ENCODE measurements at places on chromosomes 12 and 14. TPM values are rescaled to one million over a fixed set of nuclear protein-coding genes. Genes with fewer than 3 reads are reported as not detected.

The NKX2-8 gene
- polyA plus RNA-seq, result not detected

The NOVA1 gene
- polyA plus RNA-seq, result 32.6 TPM

The EPYC gene
- polyA plus RNA-seq, result not detected

The VDR gene
- polyA plus RNA-seq, result 3.5 TPM

The SPTB gene
- 11.1 TPM for polyA plus RNA-seq

The CAPZA3 gene
- polyA plus RNA-seq, result not detected

The ARHGDIB gene
- polyA plus RNA-seq, result 56.1 TPM

The TMEM119 gene
- 26.1 TPM for polyA plus RNA-seq

GRCh38 chr12:92356425-92356824 is 210.8 kb upstream of the BTG1 start:
- DNase-seq, result no peak

- DNase-seq, result no peak
These were observed 309.4 kb upstream of the DIO3 start for GRCh38 chr14:101251812-101252442.

DNA sequence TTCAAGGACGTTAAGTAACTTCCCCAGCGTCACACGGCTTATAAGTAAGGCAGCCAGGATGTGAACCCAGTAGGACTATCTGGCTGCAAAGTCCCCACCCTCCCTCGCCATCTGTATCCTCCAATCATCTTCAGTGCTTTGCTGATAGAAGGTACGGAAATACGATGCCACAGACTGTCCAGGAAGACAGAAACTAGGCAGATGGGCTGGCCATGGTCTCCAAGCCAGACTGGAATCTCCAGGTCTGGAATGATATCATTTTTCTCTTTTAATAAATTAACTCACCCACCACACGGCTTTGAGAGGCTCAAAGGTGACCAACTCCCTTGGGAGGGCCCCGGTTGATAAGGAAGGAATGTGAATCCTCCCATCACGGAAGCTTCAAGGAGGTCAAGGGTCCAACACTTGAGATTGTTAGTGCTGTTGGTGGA is 16.3 kb upstream of the BDKRB1 start:
- DNase-seq, result no peak

GRCh38 chr12:31324845-31325523 is 966 bp downstream of the SINHCAF start:
- no peak for DNase-seq

DNA sequence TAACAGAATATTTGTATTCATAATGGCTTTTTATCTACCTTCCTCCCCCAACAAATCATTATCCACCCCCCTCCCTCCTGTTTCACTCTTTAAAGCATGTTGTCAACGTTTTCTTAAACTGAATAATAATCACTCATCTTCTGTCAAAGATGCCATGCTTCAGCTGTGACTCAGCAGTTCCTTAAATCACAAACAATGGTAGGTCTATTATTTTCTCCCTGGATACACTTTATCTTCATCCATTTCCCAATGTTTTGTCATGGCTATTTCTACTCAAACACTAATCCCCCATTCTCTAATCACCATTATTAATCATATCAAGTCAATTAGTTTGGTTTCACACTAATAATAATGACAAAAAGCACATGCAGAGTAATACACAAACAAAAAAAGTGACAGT is 6.5 kb downstream of the CLEC12B start:
- no peak for DNase-seq

- DNase-seq, result no peak
These were observed 36.1 kb upstream of the CCDC88C start for GRCh38 chr14:91453744-91454143.

- no peak for DNase-seq
These were observed 92.9 kb upstream of the MAX start for GRCh38 chr14:65195042-65195719.

- no peak for DNase-seq
These were observed 105.1 kb upstream of the DCN start for GRCh38 chr12:91287753-91288152.

DNA sequence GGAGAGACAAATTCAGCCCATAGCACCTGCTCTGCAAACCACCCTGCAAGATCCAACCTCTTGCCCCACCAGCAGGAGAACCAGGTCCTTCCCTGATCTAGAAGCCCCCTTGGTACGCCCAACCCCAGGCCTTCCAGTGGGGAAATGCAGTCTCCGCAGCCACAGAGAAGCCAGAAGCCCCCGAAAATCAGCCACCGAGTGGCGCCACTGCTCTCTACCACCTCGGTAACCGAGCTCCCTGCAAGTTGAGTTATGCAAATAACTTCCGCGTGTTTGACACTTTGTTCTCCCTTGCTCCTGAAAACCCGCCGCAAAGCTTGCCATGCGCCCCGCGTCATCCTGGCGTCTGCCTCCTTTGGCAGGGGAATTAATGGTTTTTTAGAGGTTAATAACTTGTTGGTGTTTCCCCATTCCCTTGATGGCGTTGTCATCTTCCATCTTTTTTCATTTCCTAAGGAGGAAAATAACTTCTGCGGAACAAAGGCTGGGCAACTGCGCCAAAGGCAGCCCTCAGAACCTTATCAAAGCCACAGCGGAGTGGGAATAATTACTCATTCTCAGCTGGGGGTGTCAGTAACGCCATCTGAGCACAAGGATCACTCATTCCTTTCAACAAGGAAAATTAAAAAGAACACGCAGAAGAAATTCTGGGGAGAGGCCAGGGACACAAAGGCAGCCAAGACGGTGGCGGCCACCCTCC is 60.4 kb downstream of the FZD10 start:
- no peak for DNase-seq

DNA sequence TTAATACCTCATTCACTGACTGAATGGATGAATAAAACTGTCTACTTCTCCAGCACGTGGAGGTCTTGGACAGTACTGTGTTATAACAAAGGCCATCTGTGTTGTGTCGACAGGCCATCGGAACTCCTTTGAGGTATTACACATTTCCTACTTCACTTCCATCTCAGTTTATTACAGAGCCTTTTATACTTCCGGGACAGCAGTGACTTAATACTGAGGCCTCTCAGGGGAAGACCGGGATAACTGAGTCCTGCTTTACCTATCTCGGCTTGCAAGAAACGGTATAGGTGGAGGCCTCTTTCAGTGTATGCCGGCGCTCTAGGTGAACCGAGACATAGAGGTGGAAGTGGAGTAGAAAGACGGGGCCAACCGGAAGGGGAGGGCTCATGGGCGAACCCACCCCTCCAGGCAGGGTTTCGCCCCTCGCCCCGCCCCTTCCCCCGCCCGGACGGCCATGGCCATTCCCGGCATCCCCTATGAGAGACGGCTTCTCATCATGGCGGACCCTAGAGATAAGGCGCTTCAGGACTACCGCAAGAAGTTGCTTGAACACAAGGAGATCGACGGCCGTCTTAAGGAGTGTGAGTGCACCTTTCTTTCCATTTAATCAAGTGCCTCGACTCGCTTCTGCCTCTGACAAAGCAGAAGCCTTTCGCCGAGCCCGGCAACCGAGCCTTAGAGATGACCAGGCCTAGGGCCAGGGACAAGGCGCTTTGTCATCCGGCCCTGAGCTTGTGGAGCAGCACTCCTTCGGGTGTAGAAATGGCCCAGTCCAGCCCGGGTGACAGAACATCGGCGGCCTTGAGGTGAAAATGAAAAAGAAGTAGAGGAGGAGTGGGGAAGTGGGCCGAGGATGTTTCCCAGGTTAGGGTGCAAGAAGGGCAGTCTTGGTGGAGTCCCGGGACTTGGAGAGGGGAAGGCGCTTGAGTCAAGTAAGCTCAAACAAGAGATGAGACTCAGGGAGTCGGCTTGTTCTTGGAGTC is at the start of gene PSMC6:
Gene PSMC6, plus strand, starts transcription at position 477 of the 983 bp plus-strand sequence. Its CDS starts 20 bp downstream, at position 497.
- DNase-seq, result peak; percentile 87

DNA sequence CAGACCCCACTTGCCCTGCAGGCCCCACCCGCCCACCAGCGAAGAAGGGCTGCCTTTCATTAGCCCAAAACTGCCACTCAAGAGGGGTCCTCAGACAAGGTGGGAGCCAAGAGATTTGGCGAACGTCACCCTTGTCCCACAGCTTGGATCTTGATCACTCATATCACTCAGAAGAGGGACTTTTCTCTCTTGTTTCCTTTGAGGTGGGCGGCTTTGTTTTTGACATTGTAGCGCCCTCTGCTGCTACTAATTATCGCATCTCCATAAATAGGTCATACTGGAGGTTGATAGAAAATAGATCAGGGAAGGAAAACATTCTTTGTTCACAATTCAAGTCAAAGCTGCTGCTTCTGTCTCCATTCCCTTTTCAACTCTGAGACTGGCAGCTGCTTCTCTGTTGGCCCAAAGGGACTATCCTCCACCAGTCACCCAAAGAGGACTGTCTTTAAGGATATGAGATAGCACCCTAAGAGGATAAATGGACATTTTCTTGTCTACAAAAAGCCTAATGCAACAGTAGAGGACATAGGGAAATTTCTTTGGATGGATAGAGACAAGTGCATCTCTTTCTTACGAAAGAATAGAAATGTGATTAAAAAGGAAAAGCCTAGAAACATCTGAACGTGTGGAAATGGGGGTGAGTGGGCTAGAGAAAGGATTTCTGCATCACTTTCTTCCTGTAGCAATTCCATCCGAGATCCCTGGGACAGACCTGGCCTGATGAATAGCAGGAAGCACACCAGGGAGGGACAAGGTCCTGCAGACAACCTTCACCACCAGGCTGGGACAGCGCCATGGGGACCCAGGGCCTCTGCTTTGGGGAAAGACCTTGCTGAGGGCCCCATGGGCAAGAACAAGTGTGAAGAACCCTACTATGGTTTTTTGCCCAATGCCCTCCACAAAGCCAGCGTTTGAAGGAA is 115.8 kb downstream of the DAD1 start:
- no peak for DNase-seq

Measured in left renal pelvis (tissue), 4 donors.